ENCODE measurements at places on chromosomes 6 and 20.

- DNase-seq, result no peak
These were observed 290.8 kb downstream of the ZNF217 start for GRCh38 chr20:53302695-53303412.

DNA sequence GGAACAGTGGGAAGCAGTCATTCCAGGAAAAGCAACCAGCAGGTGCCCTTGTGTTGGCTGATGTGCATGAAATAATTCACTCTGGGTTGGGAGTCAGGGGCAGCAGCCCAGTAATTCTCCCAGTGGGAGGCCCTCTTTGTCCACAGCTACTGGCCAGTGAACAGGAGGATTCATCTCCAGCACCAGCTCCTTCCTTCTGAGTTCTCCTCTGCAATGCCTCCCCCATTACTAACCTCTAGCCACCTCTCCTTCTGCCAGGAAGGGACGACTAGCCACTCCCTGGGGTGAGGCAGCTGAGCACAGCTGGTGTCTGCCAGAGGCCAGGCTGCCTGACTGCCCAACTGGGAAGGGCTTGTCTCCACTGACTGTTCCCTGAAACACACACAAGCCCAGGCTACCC, 12.5 kb upstream of the R3HDML start:
- no peak for DNase-seq

- no peak for DNase-seq
These were observed 25.8 kb upstream of the SLC16A10 start for GRCh38 chr6:111061508-111061907.

DNA sequence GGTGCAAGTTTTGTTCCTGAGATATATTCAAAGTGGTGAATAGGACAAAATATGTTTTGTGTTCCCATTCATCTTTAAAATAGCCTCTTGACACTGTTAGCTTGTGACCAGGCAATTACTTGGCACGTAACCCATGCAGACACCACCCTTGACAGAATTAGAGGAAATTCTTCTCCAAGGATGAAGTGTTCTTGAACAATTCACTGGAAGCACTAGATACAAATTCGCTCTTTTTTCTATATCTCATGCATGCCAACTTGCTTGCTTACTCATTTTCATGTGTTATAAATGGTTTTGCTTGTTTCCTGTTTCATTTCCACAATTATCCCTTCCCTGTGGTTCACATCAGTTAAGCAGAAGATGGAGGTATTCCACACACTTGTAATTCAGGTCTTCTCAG, 105.2 kb upstream of the MAN1A1 start:
- DNase-seq, result no peak

DNA sequence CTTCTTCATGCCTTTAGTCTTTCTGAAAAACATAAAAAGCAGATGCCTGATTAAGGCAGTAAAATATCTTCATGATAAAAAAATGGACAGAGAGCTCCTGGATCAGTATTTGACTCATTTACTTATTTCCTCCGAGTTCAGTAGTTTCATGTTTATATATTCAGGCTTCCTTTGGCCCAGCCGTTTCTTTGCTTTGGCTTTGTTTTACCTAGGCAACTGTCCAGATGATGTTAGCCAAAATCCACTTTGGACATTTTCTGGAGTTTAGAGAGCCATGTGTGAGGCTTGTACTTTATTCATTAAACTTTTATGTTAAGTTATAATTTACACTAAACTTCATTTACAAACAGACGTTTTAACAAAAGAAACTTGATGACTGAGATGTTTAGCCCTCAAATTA, 307.1 kb upstream of the RSPO3 start:
- DNase-seq, result no peak

DNA sequence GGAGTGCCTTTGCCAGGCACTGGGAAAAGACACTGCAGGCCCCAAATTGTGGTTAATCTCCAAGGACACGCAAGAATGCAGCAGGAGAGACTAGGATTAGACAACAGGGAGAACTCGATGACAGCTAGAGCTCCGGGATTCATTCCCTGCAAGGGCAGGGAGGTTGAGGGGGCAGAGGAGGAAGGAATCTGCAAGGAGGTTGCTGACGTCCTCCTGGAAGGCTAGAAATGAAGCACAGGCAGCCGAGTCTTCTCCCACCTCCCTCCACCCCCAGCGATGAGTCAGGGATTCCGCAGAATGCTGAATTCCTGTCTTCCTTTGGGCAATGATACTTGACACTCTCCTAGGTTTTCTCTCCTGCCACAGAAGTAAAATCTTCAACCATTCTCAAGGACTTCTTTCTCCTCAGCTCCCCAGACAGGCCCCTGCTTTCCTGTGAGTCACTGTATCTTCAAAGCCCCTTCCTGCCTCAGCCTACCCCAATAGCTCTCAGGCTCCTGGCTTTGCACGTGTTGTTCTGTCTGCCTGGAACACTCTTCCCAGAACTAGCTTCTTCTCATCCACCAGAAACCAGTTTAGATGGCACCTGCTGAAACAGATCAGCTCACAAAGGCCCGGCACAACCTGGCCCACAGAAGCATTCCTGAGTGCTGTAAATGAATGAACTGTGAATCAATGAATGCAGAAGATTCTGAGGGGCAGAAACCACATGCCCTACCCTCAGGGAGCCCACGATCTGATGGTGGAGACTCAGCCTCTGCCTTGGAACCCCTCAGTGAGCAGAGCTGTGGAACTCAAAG, 85.6 kb downstream of the MRPL14 start:
- no peak for DNase-seq

DNA sequence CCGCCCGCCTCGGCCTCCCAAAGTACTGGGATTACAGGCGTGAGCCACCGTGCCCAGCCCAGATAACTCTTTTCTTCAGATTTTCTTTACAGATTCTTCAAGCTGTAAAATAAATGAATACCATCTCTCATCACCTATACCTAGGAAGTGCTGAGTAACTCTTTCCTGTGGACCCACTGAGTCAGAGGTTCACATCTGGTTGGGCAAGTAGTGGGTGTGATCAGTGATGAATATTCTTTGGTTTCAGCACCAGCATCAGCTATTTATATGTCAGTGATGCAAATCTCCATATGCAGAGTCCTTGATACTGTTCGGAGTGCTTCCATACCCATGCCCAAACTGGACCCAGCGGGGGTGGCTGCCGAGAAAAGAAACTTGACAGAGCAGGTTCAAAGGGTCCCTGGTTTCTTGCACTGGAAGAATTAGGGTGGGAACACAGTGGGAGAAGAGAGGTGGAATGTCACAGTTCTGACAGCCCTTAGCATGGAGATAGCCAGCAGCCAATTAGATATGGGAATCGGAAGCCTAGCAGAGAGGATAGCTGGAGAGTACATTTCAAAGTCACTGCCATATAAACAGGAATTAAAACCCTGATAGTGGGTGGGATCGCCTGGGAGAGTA, 64.9 kb upstream of the DDR1 start:
- DNase-seq, result no peak

- no peak for DNase-seq
These were observed 14.4 kb upstream of the SLC16A10 start for GRCh38 chr6:111072801-111073360.

- no peak for DNase-seq
These were observed 136.5 kb upstream of the NUP153 start for GRCh38 chr6:17842934-17843821.

DNA sequence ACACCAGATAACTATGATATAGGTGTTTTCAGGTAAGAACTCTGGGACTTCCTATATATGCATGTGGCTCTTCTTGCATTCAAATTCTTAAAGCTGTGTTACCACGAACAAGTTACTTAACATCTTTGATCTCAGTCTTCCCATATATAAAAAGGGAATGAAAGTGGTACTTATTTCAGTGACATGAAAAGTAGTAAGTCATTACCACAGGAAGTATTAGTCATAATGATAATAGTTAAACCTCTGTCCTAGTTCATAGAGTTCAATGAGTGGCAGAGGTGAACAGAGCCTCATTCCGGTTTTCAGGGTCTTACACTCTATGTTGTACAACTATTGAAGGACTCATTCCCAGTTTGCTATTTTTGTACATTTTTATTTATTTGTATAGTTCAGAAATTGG, 237.0 kb downstream of the NKAIN2 start:
- DNase-seq, result no peak

DNA sequence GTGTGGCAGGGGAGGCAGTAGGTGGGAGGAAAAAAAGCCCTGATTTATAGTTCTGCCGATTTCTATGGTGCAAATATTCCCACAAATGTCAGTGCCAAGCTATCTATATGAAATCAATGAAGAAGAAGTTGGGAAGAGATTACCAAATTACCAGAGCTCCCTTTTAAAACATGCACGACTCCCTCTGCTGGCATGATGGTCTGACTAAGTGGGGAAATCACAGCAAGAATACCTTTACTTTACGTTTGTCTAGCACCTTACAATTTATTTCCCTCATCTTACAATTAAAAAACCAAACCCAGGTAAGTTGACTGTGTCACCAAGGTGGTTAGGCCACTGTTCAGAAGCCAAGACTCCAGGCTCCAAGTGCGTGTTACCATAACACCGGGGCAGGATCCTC, 55.6 kb downstream of the AGPAT4 start:
- no peak for DNase-seq

DNA sequence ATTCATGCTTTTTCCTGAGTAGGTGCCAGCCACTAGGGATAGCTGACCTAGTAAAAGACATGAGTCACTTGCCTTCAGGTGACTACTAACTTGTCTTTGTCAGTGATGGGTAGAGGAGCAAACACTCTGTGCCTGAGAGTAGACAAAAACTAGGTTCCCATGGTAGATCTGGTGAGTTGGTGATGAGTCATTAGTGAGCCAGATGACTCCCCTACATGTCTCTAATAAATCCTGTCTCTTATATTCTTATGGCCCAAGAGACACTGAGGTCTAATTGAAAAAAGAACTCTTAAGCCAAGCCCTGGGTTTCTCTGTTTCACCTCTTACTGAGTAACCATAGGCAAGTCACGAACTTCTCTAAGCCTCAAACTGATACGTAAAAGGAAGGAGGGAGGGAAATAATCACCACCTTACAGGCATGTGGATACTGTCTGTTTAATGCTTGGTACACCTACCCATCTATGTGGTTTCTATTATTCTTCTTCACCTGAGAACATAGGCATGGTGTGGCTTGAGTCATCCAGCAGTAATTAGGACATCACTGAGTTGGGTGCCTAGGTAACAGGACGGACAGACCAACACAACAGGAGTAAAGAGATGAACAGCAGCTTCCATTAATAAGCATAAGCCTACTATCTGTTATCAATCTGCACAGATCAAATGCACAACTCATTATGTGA, 20.3 kb downstream of the TTPAL start:
- no peak for DNase-seq

DNA sequence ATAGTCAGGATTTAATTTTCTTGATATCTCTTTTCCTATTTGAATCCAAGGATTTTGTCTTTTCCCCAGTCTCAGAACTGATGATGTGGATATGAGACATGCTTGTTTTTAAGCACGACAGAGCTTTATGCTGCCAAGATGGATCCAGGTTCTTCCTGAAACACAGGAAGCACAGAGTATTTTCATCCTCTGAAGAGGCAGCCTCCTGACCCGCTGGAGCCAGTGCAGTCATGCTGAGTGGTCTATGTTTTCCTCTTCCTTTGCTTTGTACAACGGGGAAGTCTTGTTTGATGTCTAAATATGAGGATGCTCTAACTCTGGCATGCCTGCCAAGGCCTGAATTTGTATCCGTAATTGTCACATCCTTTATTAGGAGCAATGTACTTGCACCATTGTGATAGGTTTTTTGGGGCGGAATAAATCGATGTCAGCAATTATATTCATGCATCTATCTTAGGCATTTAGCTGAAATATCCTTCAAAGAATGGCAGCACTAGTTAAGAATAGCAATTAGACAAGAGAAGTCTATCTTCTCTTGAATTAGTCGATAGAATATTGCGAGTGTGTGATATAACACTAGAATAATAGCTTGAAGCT, 407.1 kb upstream of the JAG1 start:
- DNase-seq, result no peak

- DNase-seq, result no peak
These were observed 74.4 kb downstream of the ITCH start for GRCh38 chr20:34437330-34437986.

GRCh38 chr6:14635934-14636591, 518.5 kb downstream of the CD83 start:
- peak; percentile 17 for DNase-seq

GRCh38 chr20:3612795-3613572, 50.2 kb downstream of the GFRA4 start:
- DNase-seq, result no peak

DNA sequence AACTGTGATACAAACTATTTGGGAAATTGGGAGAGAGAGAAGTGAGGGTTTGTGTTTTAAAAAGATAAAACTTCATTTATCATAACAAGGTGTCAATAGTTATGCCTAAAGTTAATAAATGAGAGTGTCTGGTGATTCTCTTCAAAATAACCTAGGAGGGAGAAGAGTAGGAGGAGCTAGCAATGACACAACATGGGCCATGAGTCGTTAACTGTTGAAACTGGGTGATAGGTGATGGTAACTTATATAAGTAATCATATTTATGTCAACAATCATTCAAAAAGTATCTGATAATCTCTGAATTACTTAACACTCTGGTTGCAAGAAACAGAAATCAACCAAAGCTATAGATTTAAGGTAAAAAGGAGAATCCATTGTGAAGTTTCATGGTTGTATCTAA, 46.8 kb upstream of the INSM1 start:
- no peak for DNase-seq

- no peak for DNase-seq
These were observed 290.8 kb downstream of the THBS2 start for GRCh38 chr6:168962886-168963285.

DNA sequence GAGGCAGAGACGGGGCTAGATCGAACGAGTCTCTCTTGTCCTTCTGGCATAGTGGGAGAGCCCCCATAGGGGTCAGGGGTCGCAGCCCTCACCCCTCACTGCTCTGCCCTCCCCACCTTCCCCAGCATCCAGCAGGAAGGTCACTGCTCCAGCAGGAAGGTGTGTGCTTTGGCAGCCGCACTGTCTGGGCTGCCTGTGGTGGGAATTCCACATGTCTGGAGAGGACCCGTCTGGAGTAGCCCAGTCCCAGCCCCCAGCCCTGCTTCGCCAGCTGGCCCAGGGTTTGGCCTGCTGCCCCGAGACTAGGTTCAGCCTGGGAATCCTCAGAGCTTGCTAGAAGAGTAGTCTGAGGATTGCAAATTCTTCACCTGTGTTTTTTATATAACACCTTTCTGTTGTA, 2.5 kb upstream of the R3HDML start:
- DNase-seq, result no peak

GRCh38 chr6:109739686-109740085, 48.6 kb downstream of the FIG4 start:
- no peak for DNase-seq

GRCh38 chr6:26045065-26045927, 41.9 kb upstream of the HFE start:
- peak; percentile 88 for DNase-seq

DNA sequence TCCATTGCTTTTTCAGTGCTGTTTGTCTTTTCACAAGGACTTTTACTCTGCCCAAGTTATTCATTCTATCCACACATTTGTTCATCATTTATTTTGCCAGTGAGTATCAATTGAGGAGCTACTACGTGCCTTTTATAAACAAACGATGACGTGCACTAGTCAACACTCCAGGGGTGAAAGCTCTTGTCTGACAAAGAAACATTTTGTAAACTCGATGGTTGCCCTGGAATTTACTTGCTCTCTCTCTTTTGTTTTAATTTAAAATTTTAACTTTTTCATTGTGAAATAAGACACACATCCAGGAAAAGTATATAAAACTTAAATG, 8.3 kb upstream of the MRPS18A start:
- DNase-seq, result no peak

- no peak for DNase-seq
These were observed 82.6 kb downstream of the CDC5L start for GRCh38 chr6:44470115-44470464.

- DNase-seq, result no peak
These were observed 72.6 kb upstream of the MC3R start for GRCh38 chr20:56175884-56176283.

- no peak for DNase-seq
These were observed 16.7 kb downstream of the RAET1L start for GRCh38 chr6:150008588-150008987.
